Activated naive CD4-positive, alpha-beta T cell treated with anti-CD3 and anti-CD28 coated beads for 36 hours (primary cell): ENCODE measurements at places on chromosomes 13 and 19. TPM values are rescaled to one million over a fixed set of nuclear protein-coding genes. Genes with fewer than 3 reads are reported as not detected.
A peak's percentile ranks its signal among the peaks of the same experiment; 100 is the strongest.

GRCh38 chr13:37816276-37816675, 53.3 kb downstream of the TRPC4 start:
- DNase-seq = no peak

GRCh38 chr13:32669030-32669646, 82.9 kb downstream of the PDS5B start:
- DNase-seq = peak; percentile 10

GRCh38 chr19:425056-425455, 16.1 kb upstream of the C2CD4C start:
- DNase-seq = no peak

DNA sequence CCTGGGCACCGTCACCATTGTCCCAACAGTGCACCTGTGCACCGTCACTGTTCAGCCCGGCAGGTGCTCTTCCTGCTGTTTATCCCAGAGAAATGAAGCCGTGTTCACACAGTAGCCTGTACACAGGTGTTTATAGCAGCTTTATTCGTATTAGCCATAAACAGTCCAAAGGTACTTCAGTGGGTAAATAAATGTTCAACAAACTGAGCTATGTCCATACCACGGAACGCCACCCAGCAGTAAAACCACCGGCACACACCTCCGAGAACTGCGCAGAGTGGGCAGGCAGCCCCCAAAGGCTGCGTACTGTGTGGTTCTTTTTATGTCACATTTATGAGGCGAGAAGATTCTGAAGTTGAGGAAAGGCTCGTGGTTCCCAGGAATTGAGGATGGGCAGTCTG, 44.9 kb upstream of the DCUN1D2 start:
- no peak for DNase-seq

GRCh38 chr13:27186295-27186694, 14.7 kb upstream of the USP12 start:
- DNase-seq = no peak

DNA sequence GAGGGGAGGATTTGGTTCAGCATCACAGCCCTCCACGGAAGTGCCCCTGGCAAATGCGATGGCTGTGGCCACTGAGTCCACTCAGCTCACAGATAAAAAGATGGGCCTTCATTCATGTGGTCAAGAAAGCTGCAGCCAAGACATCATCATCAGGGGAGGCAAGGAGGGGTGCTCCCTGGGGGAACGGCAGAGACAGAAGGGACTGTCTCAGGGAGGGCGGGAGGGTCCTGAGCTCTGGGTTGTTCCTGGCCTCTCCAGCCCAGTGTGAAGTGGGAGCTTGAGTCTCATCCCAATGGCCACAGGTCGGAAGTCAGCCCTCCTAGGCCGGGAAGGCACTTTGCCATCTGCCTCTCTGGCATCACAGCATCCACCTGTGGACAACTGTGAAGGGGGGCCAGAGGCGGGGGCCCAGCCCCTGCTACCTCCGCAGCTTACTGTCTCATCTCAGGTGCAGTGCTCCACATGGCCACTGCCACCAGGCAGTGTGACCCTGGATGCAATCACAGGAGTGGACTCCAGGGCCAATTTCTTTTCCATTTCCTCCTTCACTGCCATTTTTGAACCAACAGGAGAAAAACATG, 137.8 kb upstream of the SOX1 start:
- no peak for DNase-seq

DNA sequence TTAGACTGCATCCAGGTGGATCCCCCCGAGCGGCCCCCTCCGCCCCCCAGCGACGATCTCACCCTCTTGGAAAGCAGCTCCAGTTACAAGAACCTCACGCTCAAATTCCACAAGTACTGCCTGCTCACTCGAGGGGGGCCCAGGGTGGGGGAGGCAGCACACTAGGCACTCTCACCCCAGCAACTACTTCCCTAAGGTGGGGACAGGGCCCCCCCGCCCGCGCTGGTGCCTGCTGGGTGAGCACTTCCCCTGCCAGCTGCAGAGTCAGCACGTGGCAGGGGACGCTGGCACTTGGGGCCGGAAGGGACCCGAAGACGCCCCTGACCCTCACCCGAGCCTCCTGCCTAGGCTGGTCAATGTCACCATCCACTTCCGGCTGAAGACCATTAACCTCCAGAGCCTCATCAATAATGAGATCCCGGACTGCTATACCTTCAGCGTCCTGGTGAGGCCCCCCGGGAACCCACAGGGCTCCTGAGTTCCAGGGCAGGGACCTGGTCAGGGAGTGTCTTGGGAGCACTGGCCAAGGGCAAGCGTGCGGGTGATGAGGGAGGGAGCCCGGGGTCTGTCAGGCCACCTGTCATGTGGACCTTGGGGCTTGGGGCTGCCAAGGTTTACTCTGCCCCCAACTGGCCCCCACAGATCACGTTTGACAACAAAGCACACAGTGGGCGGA, 5.2 kb downstream of the MCOLN1 start:
- no peak for DNase-seq

DNA sequence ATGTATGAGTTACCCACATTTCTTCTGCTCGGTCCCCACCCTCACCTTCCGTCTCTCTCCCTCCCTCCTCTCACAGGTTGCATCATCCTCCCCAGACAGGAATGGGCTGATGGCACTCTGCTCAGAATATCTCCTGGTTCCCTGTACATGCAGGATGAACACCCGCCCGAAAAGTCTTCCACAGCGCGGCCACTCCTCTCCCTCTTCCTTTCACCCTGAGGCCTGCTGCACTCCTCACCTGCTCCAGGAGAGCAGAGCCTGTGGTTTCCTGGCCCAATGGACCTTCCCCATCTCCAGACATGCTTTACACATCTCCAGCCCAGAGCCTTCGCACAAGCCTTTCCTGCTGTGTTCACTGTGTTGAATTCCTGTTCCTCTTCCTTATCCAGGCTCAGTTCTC, 40.9 kb downstream of the GSX1 start:
- DNase-seq = no peak

GRCh38 chr19:50536662-50537305, 23.1 kb upstream of the ASPDH start:
- DNase-seq = no peak

DNA sequence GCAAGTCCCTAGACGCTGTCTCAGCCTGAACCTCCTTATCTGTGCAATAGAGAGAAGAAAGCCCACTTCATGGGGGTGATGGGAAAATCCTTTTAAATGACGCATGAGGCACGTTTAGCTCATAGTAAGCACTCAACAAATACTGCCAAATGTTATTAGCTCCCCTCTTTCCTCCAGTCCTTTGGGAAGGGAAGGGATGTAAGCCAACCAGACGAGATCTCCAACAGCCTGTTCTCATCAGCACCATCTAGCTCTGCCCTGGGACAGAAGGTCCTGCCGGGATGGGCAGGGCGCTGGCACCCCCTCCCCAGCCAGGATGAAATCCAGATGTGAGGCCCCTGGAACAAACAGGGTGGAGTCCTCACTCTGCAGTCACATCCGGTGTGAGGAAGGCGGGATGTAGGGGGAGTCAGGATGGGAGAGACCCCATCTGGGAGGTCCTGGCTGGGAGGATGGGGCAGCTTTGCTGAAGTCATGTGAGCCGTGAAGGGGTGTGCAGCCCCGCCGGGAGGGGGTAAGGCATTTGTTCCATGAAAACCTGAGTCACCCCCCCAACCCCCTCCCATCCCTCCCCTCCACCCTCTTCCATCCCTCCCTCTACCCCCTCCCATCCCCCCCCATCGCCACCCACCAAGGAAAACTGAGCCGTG, 4.6 kb downstream of the S1PR2 start:
- no peak for DNase-seq

DNA sequence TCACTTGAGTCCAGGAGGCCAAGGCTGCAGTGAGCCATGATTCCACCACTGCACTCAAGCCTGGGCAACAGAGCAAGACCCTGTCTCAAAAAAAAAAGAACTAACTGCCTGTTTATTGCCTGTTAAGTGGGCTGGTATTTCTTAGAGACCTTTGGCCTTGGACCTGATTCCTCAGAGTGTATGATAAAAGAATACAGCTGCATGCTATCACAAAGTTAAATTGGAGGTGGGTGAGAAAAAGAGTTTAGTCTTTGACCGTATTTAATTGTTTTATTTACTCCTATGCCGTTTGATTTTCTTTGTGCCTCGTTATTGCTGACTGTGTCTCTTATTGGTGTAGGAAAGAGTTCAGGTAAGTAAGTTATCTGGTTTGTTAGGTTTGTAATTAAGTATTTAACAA, 25.3 kb upstream of the DPY19L3 start:
- DNase-seq = no peak

DNA sequence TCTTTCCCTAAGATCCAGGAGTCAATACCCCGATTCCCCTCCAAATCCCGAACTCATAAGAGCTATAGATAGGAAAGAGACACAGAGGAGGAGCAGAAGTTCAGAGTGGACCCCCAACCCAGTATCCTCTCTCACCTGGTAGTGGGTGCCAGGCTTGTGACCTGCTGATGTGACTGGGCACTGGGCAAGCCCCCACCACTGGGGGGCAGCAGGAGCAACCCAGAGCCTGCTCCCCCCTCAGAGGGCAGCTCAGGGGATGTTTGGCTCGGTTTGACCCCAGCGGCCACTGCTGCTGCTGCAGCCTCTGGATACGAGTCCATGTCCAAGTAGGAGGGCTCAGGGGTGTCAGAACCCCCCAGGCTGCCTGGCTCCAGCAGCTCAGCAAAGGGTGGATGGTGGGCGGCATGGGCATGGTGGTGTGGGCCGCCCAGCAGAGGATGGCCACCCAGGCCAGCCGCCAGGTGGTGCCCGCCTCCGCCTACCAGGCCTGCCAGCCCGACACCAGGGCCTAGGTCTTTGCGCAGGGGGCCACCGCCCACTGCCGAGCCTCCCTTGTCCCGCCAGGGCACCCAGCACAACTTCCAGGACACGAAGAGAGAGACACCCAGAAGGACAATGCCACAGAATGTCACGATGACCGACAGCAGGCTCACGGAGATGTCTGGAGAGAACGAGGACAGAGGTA, 7.4 kb downstream of the SYT3 start:
- DNase-seq = no peak

DNA sequence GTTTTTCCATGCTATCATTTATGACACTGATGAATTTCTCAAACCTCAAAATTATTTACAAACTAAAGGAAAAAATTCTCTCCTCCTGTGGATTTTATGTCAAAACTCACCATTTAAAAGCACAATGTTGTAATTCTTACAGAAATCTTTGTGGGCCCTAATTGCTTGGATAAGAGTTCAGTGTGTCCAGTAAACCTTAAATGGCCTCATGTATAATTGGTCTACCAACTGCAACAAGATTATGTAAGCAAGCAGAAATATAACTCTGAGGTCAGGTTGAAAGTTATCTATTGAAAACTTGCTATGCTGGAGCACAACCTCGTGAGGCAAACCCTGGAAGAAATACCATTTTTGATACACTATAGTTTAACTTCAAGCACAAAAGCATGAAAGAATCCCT, 22.0 kb downstream of the VWA8 start:
- DNase-seq = no peak

DNA sequence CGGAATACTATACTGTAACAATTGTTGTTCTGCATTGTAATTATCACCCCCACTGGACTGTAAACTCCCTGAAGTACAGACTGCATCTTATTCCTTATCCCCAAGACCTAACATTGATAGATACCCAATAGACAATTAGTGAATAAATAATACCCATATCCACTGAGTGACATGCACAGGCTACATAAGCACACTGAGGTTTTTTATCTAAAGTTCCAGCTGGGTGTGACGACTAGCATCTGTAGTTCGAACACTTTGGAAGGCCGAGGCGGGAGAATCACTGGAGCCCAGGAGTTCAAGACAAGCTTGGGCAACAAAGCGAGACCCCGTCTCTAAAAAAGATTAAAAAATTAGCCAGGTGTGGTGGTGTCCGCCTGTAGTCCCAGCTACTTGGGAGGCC, 2.5 kb downstream of the KPNA3 start:
- DNase-seq = no peak

DNA sequence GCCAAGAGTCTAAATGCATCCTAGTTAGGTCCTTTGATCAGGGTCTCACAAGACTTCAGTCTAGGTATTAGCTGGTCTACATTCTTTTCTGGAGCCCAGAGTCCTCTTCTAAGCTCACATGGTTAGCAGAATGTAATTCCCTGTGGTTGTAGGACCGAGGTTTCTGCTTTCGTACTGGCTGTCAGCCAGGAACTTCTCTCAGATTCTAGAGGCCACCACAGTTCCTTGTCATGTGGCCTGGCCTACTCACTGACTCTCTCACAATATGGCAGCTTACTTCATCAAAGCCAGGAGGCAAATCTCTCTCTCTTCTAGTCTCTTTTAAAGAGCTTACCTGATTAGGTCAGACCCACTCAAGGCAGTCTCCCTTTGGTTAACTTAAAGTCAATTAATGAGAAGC, 82.9 kb downstream of the POU4F1 start:
- DNase-seq = no peak

DNA sequence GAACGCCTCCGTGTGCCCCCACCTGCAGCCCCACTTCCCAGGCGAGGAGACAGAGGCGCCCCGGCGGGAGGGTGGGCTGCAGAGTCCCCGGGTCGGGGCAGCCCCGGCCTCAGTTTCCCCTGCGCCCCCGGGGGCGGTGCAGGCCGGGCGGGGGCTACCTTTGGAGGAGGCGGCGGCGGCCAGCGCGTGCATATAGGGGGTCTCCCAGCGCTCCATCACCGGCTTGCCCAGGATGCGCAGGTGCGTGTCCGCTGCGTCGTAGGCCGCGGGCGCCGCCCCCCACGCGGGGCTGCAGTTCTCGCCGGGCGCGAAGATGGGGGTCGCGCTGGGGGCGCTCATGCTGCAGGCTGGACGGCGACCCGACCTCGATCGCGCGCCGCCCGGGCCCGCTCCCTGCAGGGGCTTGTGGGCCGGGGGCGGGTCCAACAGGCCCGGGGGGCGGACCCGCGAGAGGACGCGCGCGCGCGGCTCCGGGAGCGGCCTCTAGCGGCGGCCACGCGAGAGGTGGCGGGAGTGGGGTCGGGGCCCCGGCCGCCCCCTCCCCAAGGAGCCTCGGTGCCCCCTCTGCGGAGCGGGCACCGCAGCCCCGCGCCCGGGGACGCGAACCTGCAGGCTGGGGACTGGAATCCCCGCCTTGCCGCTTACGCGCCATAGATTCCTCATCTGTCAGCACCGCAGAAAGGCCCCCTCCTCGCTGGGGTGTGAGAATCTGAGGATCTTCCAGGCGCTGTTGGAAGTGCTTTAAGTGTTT, at the start of gene GAMT:
Gene GAMT, minus strand, starts transcription at position 405 of the 751 bp plus-strand sequence. Its CDS starts 66 bp downstream, at position 339.
- peak; percentile 47 for DNase-seq

- no peak for DNase-seq
Measured at GRCh38 chr13:109355875-109356434, 430.4 kb downstream of the IRS2 start.

DNA sequence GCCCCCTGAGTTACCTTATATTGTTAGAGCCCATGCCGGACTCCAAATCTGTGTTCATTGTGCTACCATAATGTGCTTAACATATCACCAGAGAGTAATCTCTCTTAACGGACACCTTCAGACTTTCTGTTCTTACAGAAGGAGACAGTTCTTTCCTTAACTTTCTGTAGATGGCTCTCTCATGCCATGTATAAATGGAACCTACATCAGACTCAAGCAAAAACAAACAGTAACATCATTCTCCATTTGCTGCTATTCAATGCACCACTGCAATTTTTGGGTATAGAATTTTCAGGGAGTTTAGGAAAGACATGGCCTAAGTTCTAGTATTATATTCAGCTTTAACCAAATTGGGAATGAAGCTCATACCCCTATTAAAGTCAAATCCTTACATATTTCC, 12.6 kb upstream of the UGGT2 start:
- no peak for DNase-seq

NLRP4 gene
- not detected for total RNA-seq
